Urinary bladder (tissue), 4 donors: ENCODE measurements at places on chromosomes 11 and 22. TPM values are rescaled to one million over a fixed set of nuclear protein-coding genes. Genes with fewer than 3 reads are reported as not detected.

The FREY1 gene
- 0.58 TPM for total RNA-seq

The ELF5 gene
- total RNA-seq, result 13.4 TPM

GRCh38 chr22:30884211-30885000 is 84.2 kb downstream of the MORC2 start:
- DNase-seq, result no peak

DNA sequence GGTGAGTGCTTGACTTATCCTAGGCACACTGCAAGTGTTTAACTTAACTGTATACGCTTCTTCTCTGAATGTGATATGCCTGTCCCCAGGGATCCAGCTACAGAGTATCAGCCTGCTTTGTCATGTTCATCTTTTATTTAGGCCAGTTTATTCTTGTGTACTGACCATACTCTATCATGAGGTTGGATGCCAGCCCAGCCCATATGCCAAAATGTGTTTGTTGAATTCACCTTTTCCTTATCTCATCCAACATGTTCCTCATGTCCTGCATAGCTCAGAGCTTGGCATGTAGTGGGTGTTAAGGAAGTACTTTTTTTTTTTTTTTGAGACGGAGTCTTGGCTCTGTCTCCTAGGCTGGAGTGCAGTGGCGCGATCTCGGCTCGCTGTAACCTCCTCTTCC is 116.2 kb downstream of the NCAM1 start:
- DNase-seq, result no peak

GRCh38 chr22:28332410-28332809 is 347.2 kb downstream of the TTC28 start:
- DNase-seq, result no peak

DNA sequence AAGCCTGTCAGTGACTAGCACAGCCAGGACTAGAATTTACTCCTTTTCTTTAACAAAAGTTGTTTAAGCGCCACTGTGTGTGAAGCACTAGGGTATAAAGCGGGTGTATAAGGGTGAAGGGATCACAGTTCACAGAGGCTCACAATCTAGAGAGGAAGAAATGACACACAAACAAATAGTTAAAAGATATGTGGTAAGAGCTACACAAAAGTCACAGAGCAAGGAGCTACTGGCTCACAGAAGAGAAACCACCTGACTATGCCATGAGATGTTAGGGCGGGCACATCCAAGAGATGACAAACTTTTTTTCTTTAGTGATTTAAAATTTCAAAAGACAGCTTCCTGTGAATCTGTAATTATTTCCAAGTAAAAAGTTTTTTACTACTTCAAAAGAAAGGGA is 55.6 kb downstream of the PHF21A start:
- DNase-seq, result no peak
